ENCODE measurements at places on chromosomes 13 and 19.

DNA sequence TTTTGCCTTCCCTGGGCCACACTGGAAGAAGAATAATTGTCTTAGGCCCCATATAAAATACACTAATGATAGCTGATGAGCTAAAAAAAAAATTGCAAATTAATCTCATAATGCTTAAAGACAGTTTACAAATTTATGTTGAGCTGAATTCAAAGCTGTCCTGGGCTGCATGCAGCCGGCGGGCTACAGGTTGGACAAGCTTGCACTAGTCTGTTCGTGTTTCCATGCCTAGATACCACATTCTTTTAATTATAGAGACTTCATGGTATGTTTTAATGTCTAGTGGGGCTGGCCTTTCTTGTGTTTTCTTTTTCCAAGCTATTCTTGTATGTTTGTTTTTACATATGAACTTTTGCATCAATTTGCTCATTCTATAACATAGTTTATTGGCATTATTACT lies 90.6 kb downstream of the SGCG start:
- no peak for DNase-seq

DNA sequence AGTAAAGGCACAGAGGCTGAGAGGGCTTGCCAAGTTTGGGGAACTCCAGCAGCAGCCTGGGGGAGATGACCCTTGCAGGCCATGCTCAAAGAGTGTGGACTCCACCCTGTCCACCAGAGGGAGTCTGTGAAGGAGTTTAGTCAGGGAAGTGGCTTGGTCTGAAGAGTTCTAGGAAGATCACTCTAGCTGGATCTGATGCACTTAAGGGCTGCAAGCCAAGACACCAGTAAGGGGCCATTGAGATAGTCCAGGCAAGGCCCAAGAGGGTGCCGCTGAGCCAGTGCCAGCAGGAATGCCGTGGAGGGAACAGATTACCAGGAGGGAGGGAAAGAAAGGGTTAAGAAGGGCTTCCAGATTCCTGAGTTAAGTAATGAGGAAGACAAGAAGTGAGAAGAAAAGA lies 68.7 kb downstream of the ZAR1L start:
- no peak for DNase-seq

DNA sequence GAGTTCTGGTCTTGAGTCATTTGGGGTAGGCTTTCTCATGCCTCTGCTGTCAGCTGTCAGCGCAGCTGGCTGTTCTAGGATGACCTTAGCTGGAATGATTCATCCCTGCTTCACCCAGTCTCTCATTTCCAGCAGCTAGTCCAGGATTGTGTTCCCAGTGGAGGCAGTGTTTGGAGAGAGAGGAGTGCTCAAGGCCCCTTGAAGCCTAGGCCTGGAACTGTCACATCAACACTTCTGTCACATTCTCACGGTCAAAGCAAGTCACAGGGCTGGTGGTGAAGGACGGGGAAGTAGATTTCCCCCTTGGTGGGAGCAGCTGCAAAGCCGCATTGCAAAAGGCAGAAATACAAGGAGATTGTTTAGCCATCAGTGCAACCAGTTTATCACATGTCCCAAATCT lies 15.2 kb downstream of the TPT1 start:
- DNase-seq: no peak

DNA sequence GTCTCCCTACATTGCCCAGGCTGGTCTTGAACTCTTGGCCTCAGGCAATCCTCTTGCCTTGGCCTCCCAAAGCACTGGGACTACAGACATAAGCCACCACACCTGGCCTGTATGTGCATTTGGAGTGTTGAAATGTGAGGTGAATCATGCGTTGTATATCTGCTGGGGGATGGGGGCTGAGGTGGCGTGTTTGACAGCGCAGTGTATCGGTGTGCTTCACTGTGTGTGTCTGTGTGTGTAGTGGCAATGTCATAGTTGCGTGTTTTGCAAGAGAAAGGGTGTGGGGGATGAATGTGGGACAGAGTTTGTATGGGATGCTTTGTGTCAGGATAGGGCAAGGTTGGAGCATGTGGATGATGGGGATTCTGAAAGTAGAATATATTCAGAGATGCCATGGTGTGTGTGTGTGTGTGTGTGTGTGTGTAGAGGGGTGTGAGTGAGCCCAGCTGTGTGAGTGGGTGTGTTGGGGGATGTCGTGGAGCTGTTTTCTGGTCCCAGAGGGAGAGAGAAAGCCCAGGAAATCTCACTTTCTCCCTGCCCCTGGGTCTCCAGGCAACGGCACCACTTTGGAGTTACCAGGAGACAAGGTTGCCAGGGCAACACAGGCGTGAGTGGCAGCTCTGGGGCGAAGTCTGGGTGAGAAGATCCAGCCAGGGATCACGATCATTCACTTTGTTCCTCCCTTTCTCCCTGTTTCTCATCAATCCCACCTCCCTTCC lies 1.1 kb upstream of the SWSAP1 start:
- no peak for DNase-seq

DNA sequence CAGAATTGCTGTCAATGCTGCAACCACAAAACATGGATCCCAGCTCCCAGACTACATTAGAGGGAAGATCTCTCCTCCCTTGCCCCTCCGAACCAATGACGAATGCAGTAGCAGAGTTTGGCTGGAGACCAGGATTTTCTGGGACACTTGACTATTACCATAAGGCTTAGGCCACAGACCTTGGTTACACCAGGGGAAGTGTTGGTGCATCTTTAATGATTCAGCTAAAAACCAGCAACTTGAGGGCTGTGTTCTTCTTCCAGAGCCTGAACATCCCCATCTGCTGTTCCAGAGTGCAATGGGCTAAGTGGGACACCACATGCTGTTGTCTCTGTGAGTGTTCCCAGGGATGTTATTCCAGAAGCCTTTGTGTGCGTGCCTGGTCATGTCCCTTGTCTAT lies 528.2 kb downstream of the LMO7 start:
- DNase-seq: no peak

Measured in activated T-cell treated with anti-CD3 and anti-CD28 coated beads for 4 hours (primary cell).